ENCODE measurements at places on chromosomes 1 and 21. TPM values are rescaled to one million over a fixed set of nuclear protein-coding genes. Genes with fewer than 3 reads are reported as not detected.

RNU1-2 gene
- 5,242 TPM for total RNA-seq

MIA3 gene
- total RNA-seq = 44.0 TPM

IGSF21 gene
- not detected for total RNA-seq

OR2G6 gene
- not detected for total RNA-seq

DMRTA2 gene
- not detected for total RNA-seq

PROX1 gene
- 114 TPM for total RNA-seq

LEPR gene
- total RNA-seq = 7.9 TPM

CA14 gene
- total RNA-seq = 18.5 TPM

TRIM62 gene
- 3.5 TPM for total RNA-seq

AMPD1 gene
- not detected for total RNA-seq
